ENCODE measurements at places on chromosomes 6 and 20.

DNA sequence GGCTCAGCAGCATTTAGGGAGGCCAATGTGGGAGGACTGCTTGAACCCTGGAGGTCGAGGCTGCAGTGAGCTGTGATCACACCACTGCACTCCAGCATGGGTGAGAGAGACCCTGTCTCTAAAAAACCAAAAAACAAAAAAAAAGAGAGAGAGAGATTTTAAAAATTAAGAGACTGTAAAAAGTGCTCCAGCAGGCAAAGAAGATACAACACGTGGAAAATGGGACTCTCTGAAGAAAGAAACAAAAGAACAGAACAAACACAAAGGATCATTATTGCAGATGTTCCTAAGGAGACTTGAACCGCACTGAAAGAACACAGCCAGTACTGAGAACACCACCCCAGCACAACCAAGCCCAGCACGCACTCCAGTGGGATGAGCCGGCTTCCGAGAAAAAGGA lies 74.2 kb downstream of the TAF4 start:
- peaks cover 78% of the 10 kb centered on the region for H3K36me3 ChIP-seq
- H3K27me3 ChIP-seq, result no peaks in the 10 kb centered on the region
- H3K4me1 ChIP-seq, result no peaks in the 10 kb centered on the region
- no peak overlapping the region for H3K4me3 ChIP-seq
- DNase-seq, result no peak
- no peak overlapping the region for H3K27ac ChIP-seq

GRCh38 chr6:165745492-165745891 lies 82.5 kb upstream of the PDE10A start:
- H3K27ac ChIP-seq, result no peak overlapping the region
- no peak for DNase-seq
- H3K4me1 ChIP-seq, result peaks cover 3% of the 10 kb centered on the region
- H3K27me3 ChIP-seq, result peaks cover 11% of the 10 kb centered on the region

DNA sequence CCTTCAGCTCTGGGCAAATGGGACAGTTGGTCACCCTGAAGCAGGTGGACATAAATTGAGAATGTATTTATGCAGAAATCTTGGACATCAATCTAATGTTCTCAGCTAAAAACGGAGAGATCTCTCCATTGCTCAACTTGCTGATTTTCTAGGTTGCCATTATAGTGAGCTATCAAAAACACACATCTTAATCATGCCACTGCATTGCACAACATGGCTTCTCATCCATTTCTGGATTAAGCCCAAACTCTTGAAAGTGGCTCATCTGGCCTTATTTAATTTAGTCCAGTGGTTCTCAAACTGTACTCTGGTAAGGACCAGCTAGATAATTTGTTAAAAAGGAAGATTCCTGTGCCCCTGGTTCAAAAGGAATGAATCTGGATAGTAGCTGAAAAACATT lies 324.9 kb upstream of the CITED2 start:
- H3K27me3 ChIP-seq, result no peaks in the 10 kb centered on the region
- no peak for DNase-seq
- H3K27ac ChIP-seq, result no peak overlapping the region

DNA sequence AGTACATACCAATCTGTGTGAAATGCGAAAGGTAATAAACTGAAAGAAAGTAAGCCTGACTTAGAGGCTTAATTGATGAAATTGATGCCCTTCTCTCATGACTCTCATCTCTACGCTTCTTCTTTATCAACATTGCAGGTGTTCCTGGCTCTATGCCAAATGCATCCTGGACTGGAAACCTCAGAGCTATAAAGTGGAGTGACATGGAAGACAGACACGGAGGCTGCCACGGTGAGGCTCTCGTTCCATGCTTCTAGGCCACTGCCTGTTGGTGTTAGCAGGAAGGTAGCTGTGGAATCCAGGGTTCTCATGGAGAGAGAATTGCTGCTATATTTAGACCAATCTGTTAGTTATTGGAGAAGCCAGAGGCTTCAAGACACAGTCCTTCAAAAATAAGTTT lies 73.2 kb downstream of the C6orf52 start:
- H3K27me3 ChIP-seq, result no peaks in the 10 kb centered on the region
- peaks cover 2% of the 10 kb centered on the region for H3K4me1 ChIP-seq
- DNase-seq, result no peak
- H3K27ac ChIP-seq, result no peak overlapping the region
- H3K36me3 ChIP-seq, result peaks cover 40% of the 10 kb centered on the region

- H3K27me3 ChIP-seq, result no peaks in the 10 kb centered on the region
- DNase-seq, result no peak
- peak overlapping the region; percentile 77 for H3K27ac ChIP-seq
- H3K36me3 ChIP-seq, result peaks cover 1% of the 10 kb centered on the region
- peaks cover 26% of the 10 kb centered on the region for H3K4me1 ChIP-seq
Observed at GRCh38 chr20:37343994-37344355, 2.0 kb upstream of the SRC start.

- H3K4me1 ChIP-seq, result peaks cover 56% of the 10 kb centered on the region
- H3K27ac ChIP-seq, result peak overlapping the region; percentile 98
- peaks cover 2% of the 10 kb centered on the region for H3K36me3 ChIP-seq
Observed at GRCh38 chr6:154479771-154480639, 30.5 kb downstream of the CNKSR3 start.

DNA sequence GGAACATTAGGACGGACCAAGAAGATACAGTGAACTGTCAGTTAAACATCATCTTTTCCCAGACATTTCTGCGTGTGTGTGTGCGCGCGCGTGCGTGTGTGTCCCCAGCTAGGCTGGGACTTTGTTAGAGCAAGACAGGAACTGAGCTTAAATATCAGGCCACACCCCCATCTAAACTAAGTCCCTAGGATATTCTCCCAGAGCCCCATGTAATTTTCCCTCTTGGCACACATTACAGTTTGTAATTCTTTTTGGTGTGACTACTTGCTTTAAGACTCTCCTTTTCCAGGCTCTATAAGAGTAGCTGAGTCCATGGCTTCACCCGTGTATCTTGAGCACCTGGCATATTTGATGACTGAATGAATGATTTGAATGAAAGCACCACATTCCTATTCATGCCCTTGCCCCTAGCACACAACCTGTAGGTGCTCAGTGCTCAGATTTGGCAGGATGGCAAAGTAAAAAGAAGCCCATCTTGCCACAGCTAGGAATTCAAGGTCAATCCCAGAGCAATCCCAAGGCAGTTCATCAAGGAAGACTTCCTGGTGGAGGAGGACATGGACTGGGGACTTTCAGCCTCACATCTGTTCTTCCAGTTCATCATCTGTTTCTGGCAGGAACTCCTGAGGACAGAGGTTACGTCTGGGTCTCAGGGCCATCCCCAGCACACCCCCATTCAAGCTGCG lies 69.2 kb downstream of the MRPL14 start:
- no peaks in the 10 kb centered on the region for H3K27me3 ChIP-seq
- H3K36me3 ChIP-seq, result no peaks in the 10 kb centered on the region
- peaks cover 42% of the 10 kb centered on the region for H3K4me1 ChIP-seq
- H3K4me3 ChIP-seq, result no peak overlapping the region

DNA sequence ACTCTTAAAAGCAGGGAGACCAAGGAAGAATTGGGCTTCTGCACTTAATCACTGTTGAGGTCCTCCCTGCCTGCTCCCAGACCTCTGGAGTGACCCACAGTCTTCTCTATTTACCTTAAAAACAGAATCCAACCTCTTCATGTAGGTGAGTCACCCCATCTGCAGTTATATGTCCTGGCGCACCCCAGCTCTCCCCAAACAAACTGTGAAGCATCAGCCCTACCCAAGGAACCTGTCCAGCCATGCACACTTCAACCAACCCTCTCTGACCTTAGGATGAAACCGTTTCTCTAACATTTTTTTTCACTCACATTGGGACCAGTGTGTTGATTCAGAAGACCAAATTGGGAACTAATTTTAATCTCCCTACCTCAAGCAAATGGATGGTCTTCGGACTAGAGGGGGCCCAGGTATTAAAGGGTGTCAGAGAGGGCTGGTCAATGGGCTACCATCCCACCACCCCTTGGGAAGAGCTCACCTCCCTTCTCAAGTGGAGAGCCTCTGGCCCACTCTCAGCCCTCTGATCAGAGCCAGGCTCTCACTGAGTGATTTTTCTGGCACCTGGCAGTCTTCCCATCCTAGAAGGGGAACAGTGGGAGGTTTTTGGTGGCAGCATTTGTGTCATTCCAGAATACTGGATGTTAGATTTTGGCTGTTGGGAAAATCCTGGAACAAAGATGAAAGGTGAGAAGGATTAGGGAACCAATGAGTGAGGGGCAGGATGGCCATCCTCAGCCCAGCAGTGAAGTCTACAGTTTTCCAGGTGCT lies 203.6 kb downstream of the LRFN2 start:
- no peaks in the 10 kb centered on the region for H3K4me1 ChIP-seq
- no peaks in the 10 kb centered on the region for H3K36me3 ChIP-seq
- H3K4me3 ChIP-seq, result no peak overlapping the region
- no peak for DNase-seq

GRCh38 chr20:46994341-46994740 lies 99.7 kb downstream of the EYA2 start:
- DNase-seq, result no peak
- H3K27ac ChIP-seq, result peak overlapping the region; percentile 72

DNA sequence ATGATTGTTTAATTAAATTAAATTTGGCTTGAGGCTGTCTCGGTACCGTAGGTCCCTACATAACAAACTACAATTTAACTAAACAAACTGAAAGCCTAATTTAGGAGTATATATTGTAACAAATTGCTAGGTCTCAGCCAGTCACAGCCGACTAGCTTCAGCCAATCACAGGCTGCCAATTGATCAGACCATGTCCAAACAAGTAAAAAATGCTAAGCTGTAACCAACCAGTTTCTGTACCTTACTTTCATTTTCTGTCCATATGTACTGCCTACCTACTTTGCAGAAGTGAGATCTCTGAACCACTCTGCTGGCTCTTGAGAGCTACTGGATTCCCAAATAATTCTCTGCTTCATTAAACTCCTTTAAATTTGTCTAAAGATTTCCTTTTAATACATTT lies 648.0 kb upstream of the GJE1 start:
- H3K27ac ChIP-seq, result no peak overlapping the region
- H3K27me3 ChIP-seq, result no peaks in the 10 kb centered on the region
- no peak for DNase-seq
- no peak overlapping the region for H3K4me3 ChIP-seq
- no peaks in the 10 kb centered on the region for H3K4me1 ChIP-seq
- no peaks in the 10 kb centered on the region for H3K36me3 ChIP-seq

Measured in mesothelial cell of epicardium (in vitro differentiated cells).